ENCODE measurements at places on chromosomes 16 and 17.

DNA sequence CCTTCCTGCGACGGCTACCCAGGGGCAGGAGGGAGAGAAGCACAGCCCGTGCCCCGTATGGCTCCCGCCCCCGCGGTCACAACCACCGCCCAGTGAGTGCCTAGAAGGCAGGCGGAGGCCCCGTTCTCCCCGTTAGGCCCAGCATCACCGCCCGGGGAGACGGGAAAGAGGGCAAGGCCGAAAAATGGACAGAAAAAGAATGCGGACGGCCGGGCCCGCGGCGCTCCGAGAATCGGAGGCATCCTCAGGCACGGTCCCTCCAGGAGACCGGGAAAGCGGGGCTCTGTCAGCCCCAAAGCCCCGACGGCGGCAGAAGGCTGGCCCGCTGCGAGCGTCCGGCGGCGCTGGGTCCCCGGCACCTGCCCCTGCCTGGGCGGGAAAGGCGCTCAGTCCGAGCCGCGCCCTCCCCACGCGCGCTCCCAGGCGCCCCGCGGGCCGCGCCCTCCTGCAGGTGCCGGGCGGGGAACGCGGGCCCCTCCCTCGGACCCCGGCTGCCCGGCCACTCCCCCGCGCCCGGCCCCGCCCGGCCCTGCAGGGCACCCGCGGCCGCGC, 407 bp downstream of the MCRIP1 start:
- DNase-seq, result no peak

- no peak for DNase-seq
Observed at GRCh38 chr16:2933136-2933535, 21.4 kb downstream of the FLYWCH1 start.

GRCh38 chr16:24771132-24771778, 41.8 kb downstream of the TNRC6A start:
- DNase-seq, result no peak

GRCh38 chr16:29898804-29899515, 390 bp downstream of the SEZ6L2 start:
- DNase-seq, result no peak

All from midbrain (tissue), 1 donor.